ENCODE measurements at places on chromosomes 13 and 19.
A peak's percentile ranks its signal among the peaks of the same experiment; 100 is the strongest.

GRCh38 chr19:50377051-50377461 is 799 bp downstream of the NR1H2 start:
- peak; percentile 23 for DNase-seq

DNA sequence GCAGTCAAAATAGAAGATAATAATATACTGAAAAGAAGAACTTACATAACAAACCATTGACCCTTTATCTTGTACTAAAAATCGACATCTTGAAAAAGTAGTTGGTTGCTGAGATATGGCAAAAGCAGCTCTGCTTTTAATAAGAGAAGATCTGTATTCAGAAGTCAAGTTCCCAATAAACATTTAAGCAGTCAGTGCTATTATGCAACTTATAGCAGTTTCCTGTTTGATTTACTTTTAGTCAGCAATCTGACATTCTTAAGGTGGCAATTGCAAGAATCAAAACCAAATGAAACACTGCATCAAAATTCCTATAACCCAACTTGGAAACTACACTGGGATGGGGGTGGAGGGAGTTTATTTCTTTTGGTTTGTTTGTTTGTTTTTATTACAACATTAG is 165.5 kb downstream of the TBC1D4 start:
- DNase-seq: peak; percentile 50

- peak; percentile 12 for DNase-seq
Observed at GRCh38 chr13:63351081-63351480, 1935.4 kb upstream of the PCDH20 start.

GRCh38 chr19:58261968-58262921 is 16.5 kb upstream of the ZNF8 start:
- DNase-seq: peak; percentile 13

GRCh38 chr13:34570698-34571353 is 371.2 kb upstream of the NBEA start:
- no peak for DNase-seq

GRCh38 chr13:36069881-36070366 is 61.3 kb downstream of the DCLK1 start:
- DNase-seq: no peak

DNA sequence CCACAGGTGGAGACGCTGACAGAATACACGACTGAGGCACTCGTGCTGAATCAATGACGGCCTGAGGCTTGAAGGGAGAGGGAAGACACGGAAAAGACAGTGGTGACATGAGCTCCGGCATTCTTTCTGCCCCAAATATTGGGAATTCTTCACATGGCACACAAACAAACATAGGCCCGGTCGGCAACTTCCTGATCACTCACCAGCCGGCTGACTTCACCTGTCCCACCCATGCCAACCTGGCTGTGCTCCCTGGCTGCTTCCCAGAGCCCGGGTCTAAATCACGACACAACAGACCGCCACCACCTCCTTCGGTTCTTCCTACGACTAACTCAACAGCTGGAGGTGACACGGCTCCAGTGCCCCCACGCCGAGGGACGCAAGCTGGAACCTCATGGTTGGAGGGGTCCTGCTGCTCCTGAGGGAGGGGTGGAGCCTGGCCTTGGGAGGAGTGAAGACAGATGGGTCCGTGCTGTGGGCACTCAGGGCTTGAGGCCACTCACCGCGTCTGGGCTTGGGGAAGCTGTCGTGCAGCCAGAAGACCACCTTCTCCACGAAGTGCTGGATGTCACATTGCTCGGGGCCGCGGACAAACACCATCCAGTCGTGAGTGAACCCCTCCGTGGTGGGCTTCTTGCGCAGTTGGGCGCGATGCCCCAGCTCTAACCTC is 9.6 kb downstream of the MLLT1 start:
- no peak for DNase-seq

DNA sequence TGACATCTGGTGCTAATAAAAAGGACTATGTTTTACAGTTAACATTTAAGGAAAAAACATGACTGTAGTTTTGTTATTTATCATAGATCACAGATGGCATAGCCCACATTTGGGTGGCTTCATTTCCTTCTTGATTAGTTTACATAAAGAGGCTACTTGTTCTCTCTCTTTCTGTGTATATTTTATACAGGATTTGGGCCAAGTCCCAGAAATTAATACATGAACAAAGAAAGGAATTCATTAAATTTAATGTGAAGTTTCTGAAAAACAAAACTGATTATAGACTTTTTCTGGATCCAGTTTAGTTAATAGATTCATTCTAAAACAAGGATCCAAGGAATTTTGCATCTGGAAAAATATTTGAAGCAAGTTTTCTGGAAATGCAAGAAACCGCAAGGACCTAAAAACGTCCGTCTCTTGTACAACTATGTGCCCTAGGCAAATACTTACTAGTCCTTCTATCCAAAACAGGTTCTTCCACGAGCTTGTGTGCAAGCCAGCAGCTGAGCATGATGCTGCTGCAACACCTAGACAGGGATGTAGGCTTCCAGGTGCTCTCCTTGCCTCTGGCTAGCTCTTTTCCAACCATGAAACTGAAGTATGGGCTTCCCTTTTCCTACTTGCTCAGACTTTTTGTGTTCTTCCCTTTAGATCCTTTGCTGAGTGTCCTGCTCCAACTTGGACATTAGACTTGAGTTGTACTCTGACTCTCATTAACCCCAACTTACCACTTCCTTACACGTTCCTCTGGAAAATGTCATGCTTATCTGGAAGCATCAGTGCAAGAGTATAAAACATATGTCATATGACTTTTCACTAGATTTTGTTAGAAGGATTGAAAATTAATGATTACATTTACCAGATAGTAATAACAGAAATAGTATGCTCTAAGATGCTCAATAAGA is 161.5 kb upstream of the STARD13 start:
- DNase-seq: no peak

Measured in choroid plexus epithelial cell (primary cell).